NCI-H526 (cell line): ENCODE measurements at places on chromosomes 11 and 22.

DNA sequence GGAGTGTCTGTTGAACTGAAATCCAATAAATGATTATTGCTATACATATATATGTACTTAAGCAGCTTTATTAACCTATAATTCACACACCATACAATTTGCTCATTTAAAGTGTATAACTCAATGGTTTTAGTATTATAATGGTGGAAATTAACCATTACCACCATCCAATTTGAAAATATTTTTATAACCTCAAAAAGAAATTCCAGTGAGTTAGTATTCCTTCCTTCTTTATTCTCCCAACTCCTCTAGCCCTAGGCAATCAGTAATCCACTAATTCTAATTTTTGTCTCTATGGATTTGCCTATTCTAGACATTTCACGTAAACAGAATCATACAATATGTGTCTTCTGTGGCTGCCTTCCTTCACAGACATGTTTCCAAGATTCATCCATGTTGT is 64.8 kb downstream of the MAPK1 start:
- no peak for DNase-seq

DNA sequence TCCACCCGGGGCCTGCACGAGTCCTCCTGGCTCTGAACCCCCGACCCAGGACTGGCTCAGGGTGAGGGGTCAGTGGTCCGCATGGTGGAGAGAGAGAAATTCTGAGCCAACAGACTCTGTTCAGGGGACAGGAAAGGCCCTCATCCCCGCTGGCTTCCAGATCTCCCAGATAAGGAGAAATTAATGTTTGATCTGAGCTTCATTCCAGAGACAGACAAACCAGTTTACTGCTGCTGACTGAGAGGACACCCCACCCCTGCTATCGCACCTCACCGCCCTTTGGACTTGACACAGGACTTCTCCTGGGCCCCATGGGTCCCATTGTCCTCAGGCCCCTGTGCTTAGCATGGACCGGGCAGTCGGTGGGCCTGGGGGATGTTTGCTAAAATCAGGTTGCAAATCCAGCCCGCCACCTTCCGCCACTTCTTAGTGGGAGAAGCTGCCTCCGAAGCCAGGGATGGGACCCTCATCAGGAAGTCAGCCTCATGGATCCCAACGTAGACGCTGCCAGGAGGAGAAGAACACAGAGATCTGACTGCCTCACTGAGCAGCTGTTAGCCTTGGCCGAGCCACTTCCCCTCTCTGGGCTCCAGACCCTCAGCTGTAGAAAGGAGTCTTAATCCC is 11.2 kb upstream of the UPK3A start:
- DNase-seq = no peak

- no peak for DNase-seq
These were observed 9.1 kb upstream of the ZBED5 start for GRCh38 chr11:10866893-10867331.

DNA sequence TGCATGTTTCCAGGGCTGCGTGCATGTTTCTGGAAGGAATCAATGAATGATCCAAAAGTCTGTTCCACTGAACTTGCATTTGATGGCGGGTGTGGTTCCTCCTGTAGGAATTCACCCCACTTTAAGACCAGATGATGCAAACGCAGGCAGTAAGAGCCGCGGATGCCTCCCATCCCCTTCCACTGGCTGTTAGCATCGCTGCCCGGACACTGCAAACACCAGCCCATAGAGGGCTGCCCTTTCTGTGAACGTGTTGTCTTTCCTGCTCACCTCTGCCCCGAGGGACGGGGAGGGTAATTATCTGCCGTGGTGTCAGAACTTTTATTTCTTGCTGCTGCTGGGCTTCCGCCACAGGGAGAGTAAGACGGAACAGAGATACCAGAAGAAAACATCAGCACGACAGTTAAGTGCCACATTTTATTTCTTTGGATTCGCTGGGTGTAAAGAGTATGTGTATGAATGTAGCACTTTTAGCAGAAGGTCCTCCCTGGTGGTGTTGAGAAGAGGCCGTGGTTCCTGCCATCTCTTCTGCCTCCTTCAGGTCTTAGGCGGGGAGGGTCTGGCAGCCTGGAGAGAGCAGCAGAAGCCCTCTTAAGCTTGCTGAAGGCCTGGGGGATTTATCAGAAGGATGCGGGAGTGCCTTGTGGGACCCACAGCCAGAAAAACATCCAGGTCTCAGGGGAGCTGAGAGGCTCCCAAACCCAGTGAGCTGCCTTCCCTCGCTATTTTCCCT is 53.2 kb upstream of the NECTIN1 start:
- DNase-seq = peak; percentile 50

DNA sequence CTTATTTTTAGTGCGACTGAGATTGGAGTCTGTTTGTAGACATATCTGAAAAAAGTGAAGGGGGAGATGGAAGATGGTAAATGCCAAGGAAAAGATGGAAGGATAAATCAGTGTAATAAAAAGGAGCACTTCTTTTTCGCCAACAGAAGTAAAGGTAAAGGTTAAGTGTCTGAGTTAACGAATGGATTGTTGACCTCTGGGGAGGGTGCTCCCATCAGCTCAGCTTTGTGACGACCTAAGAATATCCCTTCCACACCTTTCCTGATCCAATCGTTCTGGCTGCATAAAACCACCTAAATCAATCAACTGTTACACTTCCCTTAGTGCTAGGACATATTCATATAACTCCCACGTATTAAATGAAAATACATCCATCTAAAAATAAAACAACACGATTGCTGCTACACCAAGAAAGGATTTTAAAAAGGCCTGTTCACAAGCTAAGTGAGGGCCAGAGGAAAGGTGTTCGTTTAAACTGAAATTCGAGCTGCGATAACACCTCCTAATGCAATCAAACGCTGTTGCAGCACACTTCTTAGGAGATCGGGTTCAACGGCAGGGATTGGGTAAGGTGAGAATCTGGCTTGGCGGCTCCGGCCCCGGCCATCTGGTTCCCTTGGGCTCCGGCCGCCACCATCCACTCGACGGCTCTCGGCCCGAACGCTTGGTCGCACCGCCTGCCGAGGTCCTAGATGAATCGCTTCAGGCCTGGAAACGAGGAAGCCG is 658 bp downstream of the C11orf71 start:
- no peak for DNase-seq

DNA sequence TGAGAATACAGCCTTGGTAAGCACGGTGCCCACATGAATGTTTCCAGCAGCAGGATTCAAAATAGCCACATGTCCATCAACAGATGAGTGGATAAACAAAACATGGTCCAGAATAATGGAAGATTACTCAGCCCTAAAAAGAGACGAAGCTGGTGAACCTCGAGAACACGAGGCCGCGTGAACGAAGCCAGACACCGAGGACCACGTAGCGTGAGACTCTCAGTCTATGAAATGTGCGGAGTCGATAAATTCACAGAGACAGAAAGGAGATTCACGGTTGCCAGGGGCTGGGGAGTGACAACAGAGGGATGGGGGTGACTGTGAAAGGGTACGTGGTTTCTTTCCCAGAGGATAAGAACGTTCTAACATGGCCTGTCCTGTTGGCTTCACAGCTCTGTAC is 2.9 kb upstream of the ASCL2 start:
- no peak for DNase-seq

- no peak for DNase-seq
These were observed 26.4 kb downstream of the RDX start for GRCh38 chr11:110269996-110270395.

- peak; percentile 69 for DNase-seq
These were observed 581.7 kb upstream of the ARHGAP42 start for GRCh38 chr11:100105255-100105981.

GRCh38 chr11:102733232-102733875 is 8.6 kb upstream of the MMP8 start:
- DNase-seq = peak; percentile 91

DNA sequence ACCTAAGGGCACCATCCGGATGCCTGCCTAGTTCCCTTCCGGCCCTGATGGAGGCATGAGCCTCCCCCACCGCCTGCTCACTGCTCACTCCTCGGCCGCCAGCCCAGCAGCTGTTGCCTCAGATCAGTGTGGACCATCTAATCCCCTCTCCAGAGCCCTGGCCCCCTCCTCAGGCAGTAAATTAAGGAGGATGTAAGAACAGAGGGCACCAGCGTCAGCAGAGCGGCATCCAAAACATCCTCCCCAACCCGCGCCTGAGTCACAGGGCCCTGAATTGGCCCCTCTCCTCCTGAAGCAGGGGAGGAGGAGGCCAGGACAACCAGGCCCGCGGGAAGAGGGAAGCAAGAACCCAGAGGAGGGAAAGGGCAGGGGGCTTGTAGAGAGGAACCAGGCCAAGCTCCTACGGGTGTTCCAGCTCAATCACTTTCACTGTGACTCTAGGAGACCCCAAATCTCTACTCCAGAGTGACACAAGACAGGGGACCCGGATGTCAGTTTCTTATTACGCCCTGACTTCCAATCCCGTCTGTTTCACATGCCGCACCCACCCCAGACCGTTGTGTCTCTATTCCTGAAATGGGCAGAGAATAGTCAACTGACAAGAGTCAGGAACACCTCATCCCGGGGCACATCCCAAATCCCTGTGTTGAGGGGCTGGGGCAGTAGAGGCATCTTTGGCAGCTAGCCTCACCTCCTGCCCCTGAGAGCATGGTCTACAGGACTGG is 31.3 kb upstream of the MYOD1 start:
- DNase-seq = no peak

DNA sequence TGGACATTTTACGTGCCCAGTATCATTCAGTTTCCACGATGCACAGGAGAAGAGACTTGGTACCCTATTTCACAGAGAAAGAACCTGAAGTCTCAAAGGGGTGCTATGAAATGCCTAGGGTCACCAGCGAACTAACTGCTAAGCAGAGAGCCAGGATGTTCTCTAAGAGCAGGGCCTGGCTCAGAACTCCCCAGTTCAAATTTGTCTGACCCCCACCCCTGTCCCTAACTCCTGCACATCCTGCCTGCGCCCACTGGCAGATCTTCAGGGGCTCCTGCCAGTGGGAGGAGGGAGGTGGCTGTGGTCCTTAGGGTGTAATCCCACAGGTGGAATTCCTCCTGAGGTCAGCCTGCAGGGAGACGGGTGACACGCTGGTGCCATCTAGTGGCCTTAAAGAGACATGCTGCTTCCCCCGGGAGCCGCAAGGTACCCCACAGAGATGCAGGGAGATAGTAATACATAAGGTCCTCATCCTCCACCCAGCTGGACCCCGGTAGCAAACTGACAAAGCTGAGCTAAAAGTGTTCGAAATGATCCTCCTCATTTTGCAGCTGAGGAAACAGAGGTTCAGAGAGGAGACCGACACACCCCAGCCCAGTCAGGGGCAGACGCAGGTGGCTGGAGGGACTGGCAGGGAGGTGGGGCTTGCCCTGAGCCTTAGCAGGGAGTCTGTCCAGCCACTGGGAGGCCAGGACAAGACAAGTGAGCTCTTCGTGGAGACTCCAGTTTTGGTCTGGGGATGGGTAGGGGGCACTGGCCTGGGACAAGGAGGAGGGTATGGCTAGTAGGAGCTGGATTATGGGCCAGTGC is 34.1 kb downstream of the MB start:
- peak; percentile 25 for DNase-seq

GRCh38 chr22:26751217-26751616 is 93.8 kb downstream of the MIAT start:
- DNase-seq = no peak

- no peak for DNase-seq
These were observed 14.2 kb downstream of the F2 start for GRCh38 chr11:46733234-46733633.

DNA sequence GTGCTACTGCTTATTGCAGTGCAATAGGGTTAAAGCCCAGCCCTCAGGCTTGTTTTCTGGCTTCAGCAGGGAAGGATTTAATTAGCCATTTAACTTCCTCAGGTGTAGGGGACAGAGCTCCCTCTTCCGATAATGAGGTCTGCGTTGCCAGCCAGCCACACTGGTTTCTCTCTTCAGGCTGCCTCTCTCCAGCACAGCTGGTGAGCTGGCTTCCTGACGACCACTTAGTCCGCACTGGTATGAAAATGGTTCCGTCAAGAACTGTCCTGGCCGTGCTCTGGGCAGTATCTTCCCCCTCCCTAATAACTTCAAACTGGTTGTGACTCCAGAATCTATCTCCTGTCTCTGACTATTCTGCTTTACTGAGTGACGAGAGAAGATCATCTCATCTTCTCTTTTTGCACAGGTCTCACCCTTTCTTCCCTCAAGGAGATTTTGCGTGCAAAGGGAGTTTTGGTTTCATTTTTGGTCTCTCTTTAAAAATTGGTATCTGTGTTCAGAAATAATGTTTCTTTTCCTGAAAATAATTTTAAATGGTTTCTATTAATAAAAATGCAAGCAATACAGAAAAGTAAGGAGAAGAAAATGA is 49.2 kb downstream of the CNTN5 start:
- no peak for DNase-seq

GRCh38 chr22:19826619-19826950 is 28.1 kb downstream of the GNB1L start:
- DNase-seq = no peak

GRCh38 chr11:120869097-120869496 is 154.8 kb upstream of the TBCEL start:
- no peak for DNase-seq

DNA sequence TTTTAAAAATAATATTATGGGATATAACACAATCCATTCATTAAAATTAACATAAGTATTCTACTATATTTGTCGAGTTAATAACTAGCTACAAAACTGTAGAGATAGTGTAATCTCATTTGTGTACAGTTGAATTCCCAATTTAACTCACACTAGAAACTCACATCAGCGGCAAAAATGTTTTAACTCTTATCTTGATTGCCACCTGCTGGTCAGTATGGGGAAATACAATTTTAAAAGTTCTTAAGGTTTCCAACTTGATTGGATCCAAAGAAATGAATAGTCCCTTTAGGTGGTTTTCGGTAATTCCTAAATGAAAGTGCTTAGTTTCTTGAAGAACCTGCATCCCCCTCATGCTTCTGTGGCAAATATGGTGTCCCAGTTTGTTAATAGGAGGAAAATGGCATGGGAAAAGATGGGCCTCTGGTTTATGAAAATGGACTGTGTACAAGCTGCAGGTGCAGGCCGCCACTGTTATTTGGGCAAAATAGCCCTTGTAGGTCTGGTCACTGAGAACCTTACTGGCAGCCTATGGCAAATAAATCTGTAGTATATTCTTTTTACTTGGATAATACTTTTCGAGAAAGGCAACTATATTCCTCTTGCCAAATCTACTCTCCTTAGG is 33.7 kb upstream of the SLC17A6 start:
- peak; percentile 69 for DNase-seq

DNA sequence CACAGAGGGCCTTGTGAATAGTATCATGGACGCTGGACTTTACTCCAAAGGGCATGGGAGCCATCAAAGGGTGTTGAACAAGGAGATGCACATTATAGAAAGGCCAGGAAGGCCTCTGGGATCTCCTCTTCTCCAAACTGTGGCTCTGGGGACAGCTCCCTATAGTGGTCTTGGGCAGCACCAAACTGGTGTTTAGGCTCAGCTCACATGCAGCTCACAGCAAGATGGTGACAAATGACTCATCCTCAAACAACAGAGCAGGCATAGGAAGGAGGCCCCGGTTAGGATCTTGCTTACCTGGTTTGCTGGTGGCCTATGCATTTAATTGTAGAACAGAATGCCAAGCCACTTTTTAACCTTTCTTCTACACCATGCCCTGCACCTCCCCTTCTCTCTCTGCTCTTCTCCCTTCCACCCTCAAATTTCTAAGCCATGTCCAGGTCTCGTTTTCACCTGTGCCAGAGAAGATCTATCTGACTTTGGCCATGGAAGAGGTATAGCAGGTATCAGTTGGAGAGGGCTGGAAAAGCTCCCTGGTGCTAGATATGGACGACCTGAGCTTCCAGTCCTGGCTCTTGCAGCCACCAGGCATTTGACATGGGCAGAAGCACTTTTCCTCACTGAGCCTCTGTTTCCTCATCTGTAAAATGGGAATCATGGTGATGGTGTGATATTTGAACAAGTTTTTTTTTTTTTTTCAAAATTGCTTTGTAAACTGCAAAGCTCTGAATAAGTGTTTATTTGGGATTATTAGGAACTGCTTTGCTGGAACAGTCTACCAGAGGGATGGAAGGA is 14.4 kb upstream of the EHF start:
- no peak for DNase-seq
